Stimulated activated CD8-positive, alpha-beta memory T cell treated with anti-CD3 and anti-CD28 coated beads, Interleukin-15, amount 100 ng/mL, for 24 hours (primary cell): ENCODE measurements at places on chromosomes 12 and 14.

DNA sequence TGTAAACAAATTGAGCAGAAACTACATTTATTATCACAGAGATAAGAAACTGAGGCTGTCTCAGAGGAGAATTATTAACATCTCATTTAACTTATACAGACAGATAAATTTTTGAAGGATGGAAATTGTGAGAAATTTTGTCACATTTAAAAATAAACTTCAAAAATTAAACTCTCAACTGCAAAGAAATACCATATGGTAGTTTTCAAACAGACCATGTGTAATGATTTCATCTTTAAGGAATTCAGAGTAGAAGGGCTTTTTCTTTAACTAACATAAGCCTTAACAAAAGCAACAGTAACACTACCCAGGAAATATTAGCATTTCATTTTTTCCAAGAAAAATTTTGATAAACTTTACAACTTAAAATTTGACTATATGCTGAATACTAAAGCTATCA is 26.6 kb downstream of the NUP37 start:
- no peak for DNase-seq

GRCh38 chr12:94620621-94621020 is 29.7 kb downstream of the TMCC3 start:
- DNase-seq = no peak

DNA sequence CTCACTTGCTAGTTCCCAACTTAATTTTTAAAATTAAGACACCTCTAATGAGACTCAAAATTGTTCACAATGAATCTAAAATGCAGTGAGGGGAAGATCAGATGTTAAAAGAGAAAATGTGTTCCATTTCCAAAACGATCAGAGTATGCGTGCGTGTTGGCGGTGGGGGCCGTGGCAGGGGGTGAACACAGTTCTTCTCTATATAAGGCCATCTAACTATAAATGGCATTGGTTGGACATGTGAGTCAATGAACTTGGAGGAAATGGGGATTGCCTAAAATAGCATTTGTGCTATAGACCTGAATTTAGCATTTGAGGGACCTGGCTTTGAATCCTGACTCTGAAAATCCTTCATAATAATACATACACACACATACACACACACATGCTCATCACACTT is 149.4 kb downstream of the FOXN3 start:
- DNase-seq = no peak

GRCh38 chr14:74501135-74501614 is 7.6 kb downstream of the ISCA2 start:
- no peak for DNase-seq

GRCh38 chr12:105483691-105484090 is 153.2 kb downstream of the C12orf75 start:
- DNase-seq = no peak

DNA sequence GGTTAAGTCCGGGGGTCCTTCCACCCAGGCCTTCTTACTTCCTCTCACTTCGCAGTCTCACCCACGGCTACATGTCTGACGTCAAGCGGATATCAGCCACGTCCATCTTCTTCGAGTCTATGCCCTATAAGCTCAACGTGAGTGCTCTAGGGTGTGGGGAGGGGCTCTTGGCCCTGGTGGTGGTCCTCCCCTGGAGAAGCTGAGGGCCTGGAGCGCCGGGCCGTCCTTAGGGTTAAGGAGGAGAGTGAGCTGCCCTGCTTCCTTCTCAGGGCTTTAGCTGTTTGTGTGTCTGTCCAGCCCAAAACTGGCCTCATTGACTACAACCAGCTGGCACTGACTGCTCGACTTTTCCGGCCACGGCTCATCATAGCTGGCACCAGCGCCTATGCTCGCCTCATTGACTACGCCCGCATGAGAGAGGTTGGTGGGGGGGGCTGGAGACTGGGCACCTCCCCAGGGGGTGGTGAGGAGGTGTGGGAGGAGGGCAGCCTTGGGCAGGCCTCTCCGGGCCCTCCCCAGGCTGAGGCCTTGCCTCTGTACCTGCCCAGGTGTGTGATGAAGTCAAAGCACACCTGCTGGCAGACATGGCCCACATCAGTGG is 2.7 kb downstream of the SHMT2 start:
- DNase-seq = no peak

DNA sequence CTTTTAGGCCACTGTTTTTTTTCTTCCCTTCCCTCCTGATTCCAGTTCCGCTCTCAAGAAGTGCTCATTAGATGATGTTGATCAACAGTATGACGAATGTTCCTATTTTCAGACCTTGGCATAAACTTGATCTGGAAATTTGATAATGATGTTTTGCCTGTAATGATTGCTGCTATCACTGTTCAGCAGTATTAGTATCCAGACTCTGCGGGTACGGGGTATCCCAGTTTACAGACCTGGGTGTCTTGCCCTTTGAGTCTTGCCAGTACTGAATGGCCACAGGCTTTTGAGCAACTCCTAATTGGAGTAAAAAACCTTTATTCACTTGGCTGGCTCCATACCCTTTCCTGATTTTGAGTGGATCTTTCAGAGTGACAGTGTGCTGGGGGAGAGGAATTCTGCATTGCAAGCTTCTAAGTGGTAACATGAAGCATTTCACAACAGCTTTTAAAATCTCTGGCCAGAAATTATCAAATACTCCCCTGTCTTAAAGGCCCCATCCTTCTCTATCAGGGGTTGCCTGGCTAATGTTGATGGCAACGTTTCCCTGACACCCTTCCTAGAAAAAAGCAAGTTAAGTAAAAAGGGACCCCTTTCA is 5.9 kb upstream of the ASB8 start:
- no peak for DNase-seq

DNA sequence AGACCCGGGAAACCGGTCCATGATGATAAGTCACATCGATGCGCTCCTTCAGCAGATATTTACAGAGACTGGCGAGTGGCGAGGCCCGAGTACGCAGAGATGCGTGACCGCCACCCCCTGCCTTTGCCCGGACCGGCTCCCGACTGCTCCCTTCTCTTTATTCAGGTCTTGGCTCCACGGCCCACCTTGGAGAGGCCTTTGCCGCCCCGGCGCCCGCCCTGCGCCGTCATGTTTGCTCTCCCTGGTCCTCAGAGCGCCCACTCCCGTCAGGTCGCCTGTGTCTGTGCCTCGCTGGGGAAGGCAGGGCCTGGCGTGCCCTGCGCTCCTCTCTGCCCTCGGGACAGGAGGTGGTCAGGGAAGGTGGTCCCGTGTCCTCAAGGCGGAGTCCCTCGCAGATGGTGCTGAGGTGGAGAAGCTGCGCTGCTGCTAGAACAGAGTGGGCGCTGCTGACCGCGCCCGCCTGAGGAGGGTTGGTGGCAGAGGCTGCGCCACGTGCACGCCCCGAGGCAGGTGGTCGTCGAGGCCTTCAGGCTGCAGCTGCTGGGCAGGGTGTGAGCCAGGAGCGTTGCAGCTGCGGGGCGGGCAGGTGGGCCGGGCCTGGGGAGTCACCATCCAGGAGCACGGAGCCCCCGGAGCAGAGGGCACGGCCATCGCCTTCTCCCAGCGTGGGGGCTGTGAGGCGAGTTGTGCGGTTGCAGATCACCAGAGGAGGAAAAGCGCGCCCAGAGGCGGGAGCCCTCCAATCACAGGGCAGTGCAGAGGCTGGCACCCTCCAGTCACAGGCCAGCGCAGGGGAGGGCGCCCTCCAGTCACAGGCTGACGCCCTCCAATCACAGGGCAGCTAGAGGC is 27.2 kb downstream of the DDX51 start:
- no peak for DNase-seq

DNA sequence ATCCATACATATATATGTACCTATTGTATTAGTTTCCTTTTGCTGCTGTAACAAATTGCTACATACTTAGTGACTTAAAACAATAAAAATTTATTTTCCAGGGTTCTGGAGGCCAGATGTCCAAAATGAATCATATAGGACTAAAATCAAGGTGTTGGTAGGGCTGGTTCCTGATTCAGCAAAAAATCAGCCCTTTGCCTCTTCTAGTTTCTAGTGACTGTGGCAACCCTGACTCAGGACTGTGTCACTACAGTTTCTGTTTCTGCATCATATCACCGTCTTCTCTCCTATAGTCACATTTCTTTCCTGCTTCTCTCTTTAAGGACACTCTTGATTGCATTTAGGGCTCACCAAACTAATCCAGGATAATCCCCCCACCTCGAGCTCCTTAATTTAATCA is 386.3 kb upstream of the TBX3 start:
- no peak for DNase-seq

- DNase-seq = no peak
Measured at GRCh38 chr12:123681605-123682004, 10.7 kb downstream of the TCTN2 start.

GRCh38 chr14:72775923-72776554 is 117.9 kb downstream of the DPF3 start:
- DNase-seq = no peak

- no peak for DNase-seq
Measured at GRCh38 chr14:101176535-101177205, 273.1 kb upstream of the RTL1 start.

GRCh38 chr14:70045844-70046535 is 142.8 kb downstream of the SLC8A3 start:
- no peak for DNase-seq

DNA sequence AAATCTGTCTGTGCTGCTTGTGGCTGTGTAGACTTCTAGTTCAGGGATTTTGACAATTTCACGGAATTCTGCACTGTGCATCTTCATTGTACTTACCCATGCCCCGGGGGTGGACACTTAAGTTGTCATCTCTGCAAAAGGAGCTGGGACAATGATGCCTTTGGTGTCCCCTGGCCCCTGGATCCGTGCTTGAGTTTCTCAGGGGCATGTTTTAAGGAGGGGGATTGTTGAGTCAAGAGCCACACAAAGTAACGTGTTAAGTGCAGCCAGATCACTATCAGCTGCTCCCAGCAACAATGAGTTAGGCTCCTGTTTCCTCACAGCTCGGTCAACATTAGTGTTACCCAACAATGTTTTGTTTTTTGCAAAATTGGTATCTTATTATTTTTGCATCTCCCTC is 305.0 kb upstream of the DIO3 start:
- DNase-seq = no peak

DNA sequence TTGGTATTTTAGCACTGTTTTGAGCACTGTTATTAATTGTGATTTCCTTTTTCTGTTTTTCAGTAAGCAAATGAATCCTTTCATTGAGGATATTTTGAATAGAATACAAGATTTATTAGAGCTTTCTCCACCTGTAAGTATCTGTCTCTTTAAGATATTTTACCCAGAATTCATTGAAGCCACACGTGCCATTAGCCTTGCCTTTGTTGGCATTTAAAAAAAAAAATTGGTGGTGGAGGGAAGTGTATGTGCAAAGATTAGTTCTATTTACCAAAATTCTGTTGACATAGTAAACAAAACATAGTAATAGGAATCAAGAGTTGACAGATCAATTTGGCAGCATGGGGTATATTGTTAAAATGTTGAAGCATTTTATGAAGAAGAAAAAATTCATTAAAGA is 23.8 kb downstream of the XPOT start:
- DNase-seq = no peak

GRCh38 chr14:105845725-105846309 is 319.4 kb downstream of the TMEM121 start:
- no peak for DNase-seq

GRCh38 chr12:71415336-71416231 is 24.0 kb upstream of the LGR5 start:
- no peak for DNase-seq

DNA sequence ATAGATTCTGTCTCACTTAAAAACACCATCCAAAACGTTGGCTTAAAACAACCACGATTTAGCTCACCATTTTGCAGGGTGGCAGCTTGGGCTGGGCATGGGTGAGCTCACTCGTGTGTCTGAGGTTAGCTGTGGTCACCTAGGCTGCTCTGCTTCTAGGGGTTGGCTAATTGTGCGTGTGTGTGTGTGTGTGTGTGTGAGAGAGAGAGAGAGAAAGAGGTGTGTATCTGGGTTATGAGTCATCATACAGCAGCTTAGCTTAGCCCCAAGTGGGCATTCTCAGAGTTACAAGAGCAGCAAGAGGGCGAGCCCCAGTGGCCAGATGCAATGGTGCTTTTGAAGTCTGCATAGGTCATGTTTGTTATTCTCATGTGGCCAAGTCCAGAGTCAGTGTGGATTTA is 6.0 kb downstream of the FBXW8 start:
- DNase-seq = no peak

DNA sequence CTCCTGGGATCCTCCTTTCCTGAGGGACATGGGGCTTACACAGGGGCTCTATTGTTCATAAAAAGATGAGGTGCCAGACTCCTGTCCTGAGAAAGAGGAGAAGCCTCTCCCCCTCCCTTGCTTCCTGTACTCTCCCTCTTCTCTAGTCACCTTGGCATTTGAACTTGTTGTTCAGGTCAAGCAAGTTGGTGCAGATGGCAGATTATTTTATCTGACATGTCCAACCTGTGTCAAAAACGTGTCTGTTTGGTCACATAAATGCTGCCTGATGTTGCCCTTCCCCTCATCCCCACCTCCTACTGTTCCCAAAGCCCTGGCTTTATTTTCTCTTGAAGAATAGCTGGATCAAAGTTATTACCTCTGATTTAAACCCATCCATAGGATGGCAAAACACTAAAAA is 154.8 kb downstream of the TMX1 start:
- DNase-seq = no peak

- DNase-seq = no peak
Measured at GRCh38 chr12:62686938-62687337, 220.3 kb downstream of the MON2 start.

- no peak for DNase-seq
Measured at GRCh38 chr12:20704860-20705259, 9.7 kb downstream of the SLCO1C1 start.

GRCh38 chr12:64088431-64089349 is 133.4 kb downstream of the KICS2 start:
- DNase-seq = no peak

- DNase-seq = no peak
Measured at GRCh38 chr12:27631813-27632491, 64.3 kb upstream of the REP15 start.

GRCh38 chr14:64715146-64715627 is 11.0 kb downstream of the PLEKHG3 start:
- DNase-seq = no peak

- no peak for DNase-seq
Measured at GRCh38 chr14:89470401-89470800, 53.4 kb upstream of the FOXN3 start.

DNA sequence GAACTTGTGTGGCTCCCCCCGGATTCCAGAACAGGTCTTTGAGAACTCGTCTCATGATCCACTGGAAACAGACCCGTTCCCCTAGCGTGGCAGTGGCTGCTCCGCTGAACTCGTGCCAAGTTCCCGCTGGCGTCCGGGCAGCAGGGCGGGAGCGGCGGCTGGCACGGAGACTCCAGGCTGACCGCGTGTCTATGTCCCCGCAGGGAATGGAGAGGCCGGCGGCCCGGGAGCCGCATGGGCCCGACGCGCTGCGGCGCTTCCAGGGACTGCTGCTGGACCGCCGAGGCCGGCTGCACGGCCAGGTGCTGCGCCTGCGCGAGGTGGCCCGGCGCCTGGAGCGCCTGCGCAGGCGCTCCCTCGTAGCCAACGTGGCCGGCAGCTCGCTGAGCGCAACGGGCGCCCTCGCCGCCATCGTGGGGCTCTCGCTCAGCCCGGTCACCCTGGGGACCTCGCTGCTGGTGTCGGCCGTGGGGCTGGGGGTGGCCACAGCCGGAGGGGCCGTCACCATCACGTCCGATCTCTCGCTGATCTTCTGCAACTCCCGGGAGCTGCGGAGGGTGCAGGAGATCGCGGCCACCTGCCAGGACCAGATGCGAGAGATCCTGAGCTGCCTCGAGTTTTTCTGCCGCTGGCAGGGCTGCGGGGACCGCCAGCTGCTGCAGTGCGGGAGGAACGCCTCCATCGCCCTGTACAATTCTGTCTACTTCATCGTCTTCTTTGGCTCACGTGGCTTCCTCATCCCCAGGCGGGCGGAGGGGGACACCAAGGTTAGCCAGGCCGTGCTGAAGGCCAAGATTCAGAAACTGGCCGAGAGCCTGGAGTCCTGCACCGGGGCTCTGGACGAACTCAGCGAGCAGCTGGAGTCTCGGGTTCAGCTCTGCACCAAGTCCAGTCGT is 1.5 kb downstream of the APOLD1 start:
- peak; percentile 56 for DNase-seq

- no peak for DNase-seq
Measured at GRCh38 chr12:10716704-10717315, 6.3 kb downstream of the YBX3 start.
